GM12864 (cell line): ENCODE measurements at places on chromosomes 1 and 21.

DNA sequence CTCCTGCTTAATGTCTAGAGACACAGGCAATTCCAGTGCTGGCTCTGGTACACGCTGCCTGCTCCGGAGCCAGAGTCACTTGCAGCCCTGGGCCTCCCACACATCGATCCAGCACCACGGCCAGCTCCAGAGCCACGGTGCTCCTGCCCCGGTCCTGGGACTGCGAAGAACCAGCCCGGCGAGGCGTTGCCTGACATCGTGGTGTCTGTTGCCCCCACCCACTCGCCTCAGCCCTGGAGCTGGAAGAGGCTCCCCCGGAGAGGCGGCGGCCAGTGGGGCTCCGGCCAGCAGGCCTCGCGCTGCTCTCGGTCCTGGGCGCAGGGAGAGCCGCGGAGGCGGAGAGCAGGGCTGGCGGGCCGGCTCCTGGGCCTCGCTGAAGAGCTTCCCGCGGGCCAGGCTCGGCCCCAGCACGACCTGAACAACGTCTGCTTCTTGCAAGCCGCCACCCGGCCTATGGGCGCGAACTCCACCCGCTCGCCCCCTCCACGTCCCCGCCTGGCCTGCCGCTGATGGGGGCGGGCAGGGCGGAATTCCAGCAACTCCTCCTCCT lies 364.8 kb downstream of the CEP170 start:
- no peak for DNase-seq

GRCh38 chr1:157124855-157125254 lies 13.3 kb downstream of the ETV3 start:
- DNase-seq: no peak

GRCh38 chr1:9315411-9316079 lies 22.9 kb downstream of the SPSB1 start:
- peak; percentile 42 for DNase-seq

- DNase-seq: no peak
Measured at GRCh38 chr21:31503939-31504338, 155.6 kb upstream of the SOD1 start.

DNA sequence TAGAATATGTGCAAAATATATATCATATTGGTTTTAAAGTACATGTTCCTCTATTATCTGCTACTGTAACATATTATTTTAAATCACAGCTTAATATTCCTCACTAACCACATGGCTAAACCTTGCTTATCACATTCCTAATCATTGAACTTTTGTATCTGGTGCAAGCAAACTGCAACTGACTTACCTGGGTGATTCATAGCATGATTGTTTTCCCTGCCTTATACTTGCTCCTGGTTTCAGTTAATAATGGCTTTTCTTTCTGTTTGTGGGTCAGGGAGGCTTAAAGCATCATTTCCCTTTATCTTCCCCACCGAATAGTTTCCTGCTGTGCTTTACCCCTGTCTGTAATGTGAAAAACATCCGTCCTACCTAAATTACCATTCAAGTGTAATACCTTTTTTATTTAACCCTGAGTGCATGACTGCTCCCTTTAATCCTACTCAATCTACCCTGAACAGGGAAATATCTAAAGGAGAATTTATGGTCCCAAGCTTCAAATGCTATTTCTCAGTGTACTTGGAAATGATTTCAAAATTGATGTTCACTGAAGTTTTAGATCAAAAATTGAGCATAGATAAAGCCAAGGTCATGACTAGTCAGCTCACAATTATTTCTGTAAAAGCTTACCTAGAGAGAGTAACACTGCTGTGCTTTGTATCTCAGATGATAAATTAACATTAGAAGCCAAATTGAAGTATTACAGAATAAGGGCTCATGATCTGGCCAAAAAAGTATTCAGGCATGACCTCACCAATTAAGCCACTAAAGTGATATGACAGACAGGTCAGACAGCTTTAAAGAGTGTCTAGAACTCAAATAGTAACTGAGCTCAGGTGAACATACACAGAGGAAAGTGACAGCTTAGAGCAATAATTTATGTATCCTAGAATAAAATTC lies 507.1 kb downstream of the BRINP3 start:
- DNase-seq: no peak

GRCh38 chr1:35894183-35894582 lies 11.2 kb downstream of the AGO1 start:
- peak; percentile 42 for DNase-seq

GRCh38 chr1:200907611-200908097 lies 13.0 kb downstream of the INAVA start:
- peak; percentile 30 for DNase-seq

DNA sequence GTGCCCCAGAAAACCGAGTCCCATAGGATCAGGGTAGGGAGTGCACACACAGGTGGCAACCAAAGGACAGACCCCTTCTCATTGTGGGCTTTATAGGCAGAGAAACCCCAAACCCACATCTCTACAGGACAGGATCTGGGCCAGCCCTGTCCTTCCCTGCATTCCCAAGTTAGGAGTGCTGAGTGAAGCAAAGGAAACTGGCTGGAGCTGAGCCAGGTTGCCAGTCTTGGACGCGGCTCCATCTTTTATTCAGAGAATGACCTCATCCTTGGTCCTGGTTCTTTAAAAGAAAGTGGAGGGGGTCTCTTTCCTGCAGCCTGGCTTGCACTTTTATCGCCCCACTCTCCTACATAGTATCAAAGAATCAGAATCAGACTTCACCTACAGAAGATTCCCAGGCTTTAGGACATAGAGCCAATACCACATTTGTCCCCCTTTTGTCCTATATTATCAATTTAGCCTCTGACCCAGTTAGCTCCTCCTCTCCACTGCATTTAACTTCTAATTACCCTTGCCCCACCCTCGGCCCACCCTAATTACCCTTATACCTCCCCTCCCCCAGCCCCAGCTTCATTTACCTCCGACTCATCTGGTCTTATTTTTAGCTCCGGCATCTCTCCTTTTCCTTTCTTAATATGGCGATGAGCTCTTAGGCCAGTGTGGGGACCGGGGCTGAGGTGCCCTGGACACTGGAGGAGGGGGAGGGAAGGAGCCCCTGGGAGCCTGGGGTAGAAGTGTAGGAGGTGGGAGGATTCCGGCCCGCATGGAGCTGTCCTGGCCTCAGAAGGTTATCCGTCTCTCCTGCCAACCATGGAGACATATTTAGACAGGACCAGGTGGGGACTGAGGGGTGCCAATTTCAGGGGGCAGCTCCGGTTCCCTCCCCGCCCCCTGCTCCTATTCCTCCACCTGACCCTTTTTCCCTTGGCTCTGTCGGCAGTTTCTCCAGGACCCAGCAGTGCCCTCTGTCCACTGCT lies at the start of gene CASQ1:
TSS of gene CASQ1 (plus strand) at position 927 of the 977 bp plus-strand sequence. CDS start 177 bp downstream, outside the sequence.
- no peak for DNase-seq

DNA sequence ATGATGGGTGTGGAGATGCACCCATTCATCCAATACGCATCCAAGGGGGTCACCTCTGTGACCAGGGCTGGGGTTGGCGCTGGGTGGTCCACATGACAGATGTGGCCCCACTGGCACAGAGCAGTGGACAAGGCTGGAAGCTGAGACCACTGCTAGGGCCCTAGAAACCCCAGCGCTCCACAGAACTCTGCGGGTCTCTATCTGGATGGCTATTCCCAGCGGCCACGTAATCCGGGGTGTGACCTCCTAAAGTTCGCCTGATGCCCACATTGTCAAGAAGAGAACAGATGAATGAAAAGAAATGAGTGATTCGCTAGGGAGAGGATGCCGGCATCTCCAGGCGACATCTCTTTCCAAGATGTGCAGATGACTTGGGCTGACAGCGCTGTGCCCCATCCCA lies 55.2 kb downstream of the PRDM15 start:
- no peak for DNase-seq

DNA sequence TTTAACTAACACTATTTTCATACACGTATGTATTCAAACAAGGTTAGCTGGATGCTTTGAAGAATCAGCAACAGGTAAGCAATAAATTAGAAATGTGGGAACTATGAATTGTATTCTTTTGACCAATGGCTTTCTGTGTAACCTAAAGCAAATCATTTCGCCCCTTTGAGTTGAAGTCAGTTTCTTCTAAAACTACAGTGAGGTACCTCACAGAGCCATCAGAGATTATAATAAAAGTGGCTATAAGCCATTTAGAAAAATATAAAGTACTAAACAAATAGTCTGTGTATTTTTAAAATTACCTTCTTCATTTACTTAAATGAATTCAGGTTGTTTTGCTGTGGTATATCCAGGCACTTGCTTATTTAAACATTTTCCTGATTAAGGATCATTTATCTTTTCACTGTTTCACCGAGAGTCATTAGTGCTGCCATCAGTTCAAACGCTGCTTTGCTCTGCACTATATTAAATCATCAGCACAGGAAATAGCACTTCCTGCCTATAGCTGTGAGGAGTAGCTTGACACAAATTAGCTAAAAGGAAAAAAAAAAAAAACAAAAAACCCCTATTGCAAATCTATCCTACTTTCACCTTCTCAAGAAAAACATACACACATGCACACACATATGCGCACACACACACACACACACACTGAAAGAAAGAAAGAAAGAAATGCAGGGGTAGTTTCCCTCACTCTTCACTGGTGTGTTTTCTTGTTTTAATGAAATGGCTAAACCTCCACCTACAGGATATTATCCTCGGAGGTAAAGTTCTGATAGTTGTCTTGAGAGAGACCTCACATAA lies 39.8 kb upstream of the C1orf105 start:
- DNase-seq: peak; percentile 40

DNA sequence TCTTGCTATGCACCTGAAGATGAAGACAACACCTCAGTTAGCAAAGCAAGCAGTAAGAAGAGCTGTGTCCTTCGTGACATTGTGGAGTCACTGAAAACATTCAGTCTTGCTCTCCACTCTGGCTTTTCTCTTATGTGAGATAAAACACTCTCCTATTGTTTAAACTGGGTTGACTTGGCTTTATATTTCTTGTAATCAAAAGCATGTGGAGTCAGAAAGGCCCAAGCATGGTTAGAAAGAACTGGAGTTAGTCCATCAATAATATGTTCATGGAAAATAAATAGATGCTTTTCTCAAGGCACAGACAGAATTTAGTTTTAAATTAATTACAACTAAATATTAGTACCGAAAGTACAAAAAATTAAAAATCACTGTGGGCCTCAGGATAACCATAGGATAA lies 61.7 kb downstream of the UBE2U start:
- no peak for DNase-seq

- DNase-seq: no peak
Measured at GRCh38 chr1:160704250-160704649, 7.4 kb downstream of the CD48 start.

- DNase-seq: no peak
Measured at GRCh38 chr1:65256860-65257708, 52.3 kb upstream of the DNAJC6 start.
